ENCODE measurements at places on chromosomes 7 and 10. TPM values are rescaled to one million over a fixed set of nuclear protein-coding genes. Genes with fewer than 3 reads are reported as not detected.

- H3K4me3 ChIP-seq = no peak overlapping the region
- no peaks in the 10 kb centered on the region for H3K36me3 ChIP-seq
These were observed 229.0 kb downstream of the PRPF18 start for GRCh38 chr10:13815756-13816155.

DNA sequence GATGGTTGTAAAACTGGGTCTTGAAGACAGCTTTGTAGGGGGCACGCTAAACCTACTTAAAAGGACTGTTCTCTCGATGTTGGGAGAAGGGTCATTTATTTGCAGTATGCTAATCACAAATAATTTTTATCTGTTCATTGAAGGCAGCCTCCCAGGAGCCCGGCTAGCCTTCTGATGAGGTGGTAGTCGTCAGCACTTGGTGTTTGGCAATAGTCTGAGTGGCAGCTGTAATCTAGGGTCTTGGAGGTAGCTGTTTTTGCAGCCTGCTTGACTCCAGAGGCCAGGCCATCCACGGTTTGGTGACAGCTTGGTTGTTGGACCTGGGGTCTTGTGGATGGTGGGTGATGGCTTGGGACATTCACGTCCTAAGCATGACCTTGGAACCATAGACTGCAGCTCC, 2.2 kb downstream of the GTF2IRD1 start:
- H3K4me1 ChIP-seq = peaks cover 12% of the 10 kb centered on the region
- no peak overlapping the region for H3K4me3 ChIP-seq
- DNase-seq = no peak
- no peak overlapping the region for H3K27ac ChIP-seq

DNA sequence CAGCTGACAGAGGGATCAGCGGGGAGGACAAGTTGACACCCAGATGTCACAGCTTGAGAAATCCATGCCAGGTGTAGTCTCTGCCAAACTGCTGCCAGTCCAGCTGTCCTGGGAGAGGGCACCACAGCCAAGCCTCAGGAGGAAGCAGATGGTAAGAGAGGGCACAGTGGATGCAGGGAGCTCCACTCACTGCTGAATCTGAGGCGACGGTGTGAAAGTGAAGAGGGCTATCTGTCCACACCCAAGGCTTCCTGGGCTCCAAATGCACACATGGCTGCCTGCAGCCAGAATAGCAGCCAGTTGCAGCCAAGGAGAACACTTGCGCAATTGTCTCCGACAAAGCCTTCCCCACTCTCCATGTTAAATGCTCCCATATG, 502.4 kb downstream of the GRID1 start:
- H3K27ac ChIP-seq = no peak overlapping the region
- no peak for DNase-seq
- H3K4me3 ChIP-seq = no peak overlapping the region
- H3K27me3 ChIP-seq = peaks cover 11% of the 10 kb centered on the region
- no peaks in the 10 kb centered on the region for H3K4me1 ChIP-seq
- no peaks in the 10 kb centered on the region for H3K36me3 ChIP-seq

- H3K36me3 ChIP-seq = no peaks in the 10 kb centered on the region
- H3K27ac ChIP-seq = no peak overlapping the region
- DNase-seq = no peak
- no peaks in the 10 kb centered on the region for H3K27me3 ChIP-seq
- H3K4me1 ChIP-seq = no peaks in the 10 kb centered on the region
These were observed 1152.3 kb upstream of the C7orf33 start for GRCh38 chr7:147438216-147438615.

DNA sequence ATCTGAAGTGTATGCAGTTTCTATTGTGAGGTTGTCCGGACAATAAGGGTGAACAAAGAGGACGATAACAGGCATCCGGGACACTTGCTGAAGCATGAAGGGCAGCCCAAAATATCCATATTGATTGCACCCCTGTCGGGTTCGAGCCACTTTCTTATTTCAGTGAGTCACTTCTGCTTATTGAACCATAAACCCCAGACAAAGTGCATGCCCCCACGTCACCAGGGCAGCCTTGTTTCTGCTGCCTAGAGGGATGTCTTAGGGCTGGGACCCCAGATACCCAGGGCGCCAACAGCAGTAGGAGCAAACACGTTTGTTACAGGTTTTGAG, 175.3 kb upstream of the LYZL1 start:
- H3K27me3 ChIP-seq = peaks cover 5% of the 10 kb centered on the region
- no peaks in the 10 kb centered on the region for H3K36me3 ChIP-seq
- H3K4me3 ChIP-seq = no peak overlapping the region

- no peaks in the 10 kb centered on the region for H3K36me3 ChIP-seq
- no peak overlapping the region for H3K4me3 ChIP-seq
- peaks cover 12% of the 10 kb centered on the region for H3K4me1 ChIP-seq
- no peaks in the 10 kb centered on the region for H3K27me3 ChIP-seq
These were observed 98.8 kb downstream of the INPP5A start for GRCh38 chr10:132636358-132636757.

- peaks cover 16% of the 10 kb centered on the region for H3K4me1 ChIP-seq
- no peak overlapping the region for H3K27ac ChIP-seq
- no peak overlapping the region for H3K4me3 ChIP-seq
These were observed 140.2 kb downstream of the AUTS2 start for GRCh38 chr7:69738396-69738951.

GRCh38 chr7:68684246-68684839, 913.9 kb upstream of the AUTS2 start:
- H3K27ac ChIP-seq = no peak overlapping the region
- no peak overlapping the region for H3K4me3 ChIP-seq
- no peaks in the 10 kb centered on the region for H3K36me3 ChIP-seq
- no peak for DNase-seq

- no peak overlapping the region for H3K27ac ChIP-seq
- H3K36me3 ChIP-seq = no peaks in the 10 kb centered on the region
- peaks cover 26% of the 10 kb centered on the region for H3K27me3 ChIP-seq
- H3K4me3 ChIP-seq = no peak overlapping the region
These were observed 97.1 kb downstream of the GPR85 start for GRCh38 chr7:112989531-112989930.

Gene CCDC172
- total RNA-seq = not detected

Gene NEBL
- total RNA-seq = not detected

Gene CASTOR2
- total RNA-seq = 2.1 TPM

Gene IDI2
- total RNA-seq = not detected

Gene FAM25C
- not detected for total RNA-seq

Gene PFKFB3
- total RNA-seq = 88.5 TPM

Gene PNLIPRP3
- total RNA-seq = not detected

Gene LIPJ
- total RNA-seq = not detected

Gene HELLS
- total RNA-seq = 109 TPM

Data from activated naive CD4-positive, alpha-beta T cell treated with anti-CD3 and anti-CD28 coated beads for 36 hours (primary cell).